ENCODE measurements at places on chromosomes 2 and 18. TPM values are rescaled to one million over a fixed set of nuclear protein-coding genes. Genes with fewer than 3 reads are reported as not detected.
A peak's percentile ranks its signal among the peaks of the same experiment; 100 is the strongest.

DNA sequence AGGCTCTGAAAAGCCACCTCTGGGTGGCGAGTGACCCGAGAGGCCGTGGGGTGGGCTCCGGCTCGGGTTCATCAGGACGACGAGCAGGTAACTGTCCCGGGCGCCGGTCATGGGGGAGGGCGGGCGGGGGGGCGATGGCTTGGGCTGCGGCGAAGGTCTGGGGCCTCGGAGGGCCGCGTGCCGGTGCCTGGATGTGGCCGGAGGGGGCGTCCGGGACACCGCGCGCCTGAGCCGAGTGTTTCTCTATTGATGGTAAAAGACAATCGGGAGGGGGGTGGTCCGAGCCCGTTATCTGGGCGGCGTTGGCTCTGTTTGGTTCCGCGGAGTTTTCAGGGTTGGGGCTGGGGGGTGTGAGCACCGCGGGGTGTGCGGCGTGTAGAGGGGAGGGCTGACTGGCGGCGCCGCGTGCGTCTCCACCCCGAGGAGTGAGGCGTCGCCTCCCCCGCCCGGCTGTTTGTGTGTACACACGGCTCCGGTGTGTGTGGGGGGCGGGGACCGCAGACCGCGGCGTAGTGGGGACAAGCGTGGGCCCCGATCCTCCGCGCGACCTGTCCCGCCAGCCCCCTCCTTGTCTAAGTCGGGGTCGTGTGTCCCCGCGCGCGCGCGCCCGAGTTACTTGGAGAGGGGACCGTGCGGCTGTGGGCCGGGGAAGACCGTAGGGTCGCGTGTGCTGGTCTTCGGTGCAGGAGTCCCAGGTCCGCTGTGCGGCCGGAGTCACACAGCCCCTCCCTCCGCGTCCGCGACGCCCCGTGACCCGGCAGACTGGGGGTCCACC is 1.6 kb downstream of the CTIF start:
- no peaks in the 10 kb centered on the region for H3K36me3 ChIP-seq
- H3K27ac ChIP-seq: peak overlapping the region; percentile 93
- peaks cover 41% of the 10 kb centered on the region for H3K4me1 ChIP-seq
- H3K27me3 ChIP-seq: no peaks in the 10 kb centered on the region
- DNase-seq: no peak

The POTEI gene
- total RNA-seq: not detected

The CHRNG gene
- total RNA-seq: not detected

GRCh38 chr2:237336131-237336530 is 77.8 kb downstream of the COL6A3 start:
- no peaks in the 10 kb centered on the region for H3K27me3 ChIP-seq
- no peaks in the 10 kb centered on the region for H3K4me1 ChIP-seq

The MRPL53 gene
- total RNA-seq: 40.8 TPM

The RTKN gene
- total RNA-seq: 25.6 TPM

The TRIM43 gene
- total RNA-seq: not detected

- H3K27me3 ChIP-seq: no peaks in the 10 kb centered on the region
- no peaks in the 10 kb centered on the region for H3K4me1 ChIP-seq
- no peaks in the 10 kb centered on the region for H3K36me3 ChIP-seq
- no peak for DNase-seq
Observed at GRCh38 chr2:215579809-215580208, 143.9 kb upstream of the FN1 start.

DNA sequence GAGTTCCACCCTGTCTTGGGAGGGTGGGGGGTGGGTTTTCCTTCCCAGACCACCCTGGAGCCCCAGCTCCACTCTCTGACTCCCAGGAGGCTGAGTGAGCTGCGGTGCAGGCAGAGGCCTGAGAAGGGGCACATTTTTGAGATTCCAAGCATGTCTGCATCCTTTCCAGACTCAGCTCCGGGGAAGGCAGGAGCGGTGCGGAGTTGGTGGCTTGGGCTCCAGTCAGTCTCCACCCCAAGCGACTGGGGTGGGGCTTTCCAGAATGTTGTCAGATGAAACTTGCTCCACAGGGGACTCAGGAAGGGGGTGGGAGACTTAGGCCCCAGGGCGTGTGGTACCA is 44.2 kb upstream of the HS6ST1 start:
- peak overlapping the region; percentile 30 for H3K4me3 ChIP-seq
- peak overlapping the region; percentile 51 for H3K27ac ChIP-seq
- no peaks in the 10 kb centered on the region for H3K36me3 ChIP-seq
- H3K4me1 ChIP-seq: peaks cover 20% of the 10 kb centered on the region
- H3K27me3 ChIP-seq: no peaks in the 10 kb centered on the region
- DNase-seq: peak; percentile 21

GRCh38 chr2:64018701-64019082 is 536 bp downstream of the VPS54 start:
- peak overlapping the region; percentile 85 for H3K27ac ChIP-seq
- peak overlapping the region; percentile 85 for H3K4me3 ChIP-seq

DNA sequence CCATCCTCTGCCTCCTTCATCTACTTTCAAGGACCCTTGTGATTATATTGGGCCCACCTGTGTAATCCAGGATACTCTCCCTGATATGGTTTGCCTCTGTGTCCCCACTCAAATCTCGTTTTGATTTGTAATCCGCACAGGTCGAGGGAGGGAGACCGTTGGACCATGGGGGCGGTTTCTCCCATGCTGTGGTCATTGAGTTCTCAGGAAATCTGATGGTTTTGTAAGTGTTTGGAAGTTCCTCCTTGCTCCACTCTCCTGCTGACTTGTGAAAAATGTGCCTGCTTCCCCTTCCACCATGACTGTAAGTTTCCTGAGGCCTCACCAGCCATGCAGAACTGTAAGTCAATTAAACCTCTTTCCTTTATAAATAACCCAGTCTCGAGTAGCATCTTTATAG is 42.0 kb upstream of the EML6 start:
- H3K4me1 ChIP-seq: no peaks in the 10 kb centered on the region
- H3K4me3 ChIP-seq: no peak overlapping the region
- no peaks in the 10 kb centered on the region for H3K36me3 ChIP-seq
- H3K27me3 ChIP-seq: no peaks in the 10 kb centered on the region
- no peak for DNase-seq

GRCh38 chr2:133579274-133579673 is 11.0 kb upstream of the NCKAP5 start:
- no peaks in the 10 kb centered on the region for H3K4me1 ChIP-seq
- no peak for DNase-seq
- no peaks in the 10 kb centered on the region for H3K36me3 ChIP-seq
- H3K4me3 ChIP-seq: no peak overlapping the region
- H3K27ac ChIP-seq: no peak overlapping the region
- no peaks in the 10 kb centered on the region for H3K27me3 ChIP-seq

GRCh38 chr2:215843579-215843978 is 169.8 kb downstream of the MREG start:
- no peaks in the 10 kb centered on the region for H3K27me3 ChIP-seq
- peaks cover 3% of the 10 kb centered on the region for H3K4me1 ChIP-seq
- peak overlapping the region; percentile 71 for H3K27ac ChIP-seq
- peak; percentile 68 for DNase-seq
- H3K36me3 ChIP-seq: no peaks in the 10 kb centered on the region
- H3K4me3 ChIP-seq: no peak overlapping the region

DNA sequence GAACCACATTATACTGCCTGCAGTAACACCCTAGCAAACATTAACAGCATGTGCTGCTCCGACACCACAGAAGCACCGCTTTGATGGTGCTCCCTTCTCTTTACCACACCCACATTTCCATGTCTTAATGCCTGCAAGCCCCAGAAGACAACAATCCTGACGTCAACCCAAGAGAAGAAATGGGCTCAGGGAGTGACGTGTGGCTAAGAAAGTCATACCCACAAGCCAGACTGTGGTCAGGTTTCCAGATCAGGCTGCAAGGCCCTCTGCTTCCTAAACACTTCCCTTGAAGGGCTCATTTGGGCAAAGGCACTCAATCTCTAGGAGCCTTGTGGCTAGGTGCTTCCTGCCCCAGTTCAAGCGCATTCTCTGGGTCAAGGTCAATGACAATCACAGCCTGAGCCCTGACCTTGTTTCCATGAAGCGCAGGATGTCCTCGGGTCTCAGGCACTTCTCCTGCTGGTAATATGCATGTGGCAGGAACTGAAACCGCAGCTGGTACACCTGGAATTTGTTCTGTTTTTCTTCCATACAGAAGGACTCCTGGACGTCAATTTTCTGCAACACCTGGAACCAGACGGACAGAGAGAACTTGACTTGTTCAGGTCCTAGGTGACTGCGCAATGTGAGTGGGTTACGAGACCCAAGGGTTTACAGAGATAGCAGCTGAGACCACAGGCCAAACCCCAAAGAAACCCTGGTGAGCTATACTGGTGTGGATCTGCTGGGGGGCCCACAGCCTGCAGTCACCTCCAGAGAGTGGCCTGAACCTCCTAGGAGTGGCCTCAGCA is 67.2 kb downstream of the POLR1A start:
- no peaks in the 10 kb centered on the region for H3K27me3 ChIP-seq
- H3K4me1 ChIP-seq: peaks cover 37% of the 10 kb centered on the region
- peak overlapping the region; percentile 83 for H3K27ac ChIP-seq
- H3K36me3 ChIP-seq: peaks cover 31% of the 10 kb centered on the region
- DNase-seq: no peak
- H3K4me3 ChIP-seq: no peak overlapping the region

The MPV17 gene
- 58.1 TPM for total RNA-seq

The FLACC1 gene
- 11.1 TPM for total RNA-seq

- H3K27ac ChIP-seq: peak overlapping the region; percentile 59
- DNase-seq: no peak
- no peaks in the 10 kb centered on the region for H3K27me3 ChIP-seq
- H3K36me3 ChIP-seq: no peaks in the 10 kb centered on the region
- peaks cover 30% of the 10 kb centered on the region for H3K4me1 ChIP-seq
Observed at GRCh38 chr2:33204945-33205344, 258.2 kb downstream of the LTBP1 start.

- H3K4me3 ChIP-seq: no peak overlapping the region
- DNase-seq: no peak
- H3K36me3 ChIP-seq: peaks cover 9% of the 10 kb centered on the region
- H3K27me3 ChIP-seq: no peaks in the 10 kb centered on the region
Observed at GRCh38 chr2:69080071-69080470, 67.1 kb downstream of the ANTXR1 start.

- no peak for DNase-seq
- H3K4me3 ChIP-seq: no peak overlapping the region
- no peaks in the 10 kb centered on the region for H3K27me3 ChIP-seq
- no peaks in the 10 kb centered on the region for H3K4me1 ChIP-seq
Observed at GRCh38 chr2:123061534-123061933, 963.6 kb upstream of the CNTNAP5 start.

GRCh38 chr2:64426183-64426952 is 27.6 kb upstream of the LGALSL start:
- H3K27me3 ChIP-seq: no peaks in the 10 kb centered on the region
- no peak overlapping the region for H3K4me3 ChIP-seq
- H3K4me1 ChIP-seq: no peaks in the 10 kb centered on the region
- H3K36me3 ChIP-seq: no peaks in the 10 kb centered on the region
- DNase-seq: no peak

The CFAP221 gene
- not detected for total RNA-seq

The CD207 gene
- 0.27 TPM for total RNA-seq

- no peak overlapping the region for H3K27ac ChIP-seq
- H3K4me1 ChIP-seq: no peaks in the 10 kb centered on the region
- no peak for DNase-seq
Observed at GRCh38 chr2:21395366-21395765, 271.6 kb downstream of the TDRD15 start.

DNA sequence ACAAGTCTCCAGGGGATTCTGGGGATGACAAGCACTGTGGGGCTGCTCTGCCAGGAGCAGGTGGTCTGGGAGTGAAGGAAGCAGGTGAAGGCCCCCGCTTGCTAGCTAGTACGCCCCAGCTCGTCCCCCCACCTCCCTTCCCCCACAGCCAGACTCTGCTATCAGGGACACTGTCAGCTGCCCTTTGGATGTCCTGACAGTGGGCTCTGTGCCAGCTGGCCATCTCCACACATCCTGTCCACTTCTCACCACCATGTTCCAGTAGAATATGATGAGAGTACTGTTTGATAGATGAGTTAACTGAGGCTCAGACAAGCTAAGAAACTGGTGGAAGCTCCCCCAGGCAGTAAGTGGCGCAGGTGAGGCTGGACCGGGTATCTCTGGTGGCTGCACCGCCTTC is 276.2 kb downstream of the CELF4 start:
- no peaks in the 10 kb centered on the region for H3K27me3 ChIP-seq
- DNase-seq: no peak
- H3K4me3 ChIP-seq: no peak overlapping the region
- no peak overlapping the region for H3K27ac ChIP-seq
- no peaks in the 10 kb centered on the region for H3K4me1 ChIP-seq

The LIMS4 gene
- total RNA-seq: 24.6 TPM

The PAX3 gene
- not detected for total RNA-seq

The ATG16L1 gene
- total RNA-seq: 63.2 TPM

GRCh38 chr2:191866195-191866594 is 19.3 kb upstream of the CAVIN2 start:
- H3K4me3 ChIP-seq: no peak overlapping the region
- no peaks in the 10 kb centered on the region for H3K27me3 ChIP-seq
- no peaks in the 10 kb centered on the region for H3K36me3 ChIP-seq
- peak overlapping the region; percentile 3 for H3K27ac ChIP-seq

DNA sequence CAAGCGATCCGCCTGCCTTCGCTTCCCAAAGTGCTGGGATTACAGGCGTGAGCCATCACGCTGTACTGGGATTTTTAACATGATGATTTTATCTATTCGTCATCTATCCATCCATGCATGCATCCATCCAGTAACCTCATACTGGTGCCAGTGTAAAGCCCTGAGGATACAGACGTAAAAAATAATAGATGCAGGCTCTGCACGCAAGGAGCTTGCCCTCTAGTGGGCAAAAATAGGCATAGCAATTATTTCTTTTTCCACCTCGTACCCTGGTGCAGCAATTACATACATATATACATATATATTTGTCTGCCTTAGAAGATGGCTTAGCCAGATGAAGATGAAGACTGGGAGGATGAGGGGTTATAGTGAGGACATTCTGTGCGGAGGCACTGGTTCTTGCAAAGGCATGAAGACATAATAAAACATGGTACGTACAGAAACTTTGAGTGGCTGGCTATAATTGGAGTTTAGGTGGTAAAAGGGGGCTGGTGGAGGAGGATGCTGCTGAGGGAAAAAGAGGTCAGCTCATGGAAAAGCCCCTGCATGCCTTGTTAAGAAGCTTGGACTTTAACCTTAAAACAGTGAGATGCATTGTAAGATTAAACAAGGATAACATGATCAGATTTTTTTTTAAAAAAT is 19.6 kb upstream of the RPIA start:
- H3K36me3 ChIP-seq: no peaks in the 10 kb centered on the region
- no peaks in the 10 kb centered on the region for H3K27me3 ChIP-seq
- H3K27ac ChIP-seq: no peak overlapping the region
- DNase-seq: no peak

GRCh38 chr2:189698020-189698887 is 23.8 kb downstream of the ANKAR start:
- H3K4me3 ChIP-seq: no peak overlapping the region
- H3K36me3 ChIP-seq: no peaks in the 10 kb centered on the region
- no peaks in the 10 kb centered on the region for H3K27me3 ChIP-seq
- H3K4me1 ChIP-seq: no peaks in the 10 kb centered on the region
